Daoy (cell line): ENCODE measurements at places on chromosomes 3 and 15. TPM values are rescaled to one million over a fixed set of nuclear protein-coding genes. Genes with fewer than 3 reads are reported as not detected.

The HRH1 gene
- 8.2 and 9.0 TPM in 2 replicates for total RNA-seq

The ZNF621 gene
- total RNA-seq, result 9.9 and 13.0 TPM in 2 replicates

The ZNF385D gene
- total RNA-seq, result not detected in 2 replicates

The ISG20 gene
- total RNA-seq, result 7.9 and 13.3 TPM in 2 replicates

The ITIH1 gene
- not detected in 2 replicates for total RNA-seq

The KIF7 gene
- 3.2 and 3.6 TPM in 2 replicates for total RNA-seq

The ACP3 gene
- 2.9 TPM in 1 of 2 replicates, not detected in the other for total RNA-seq

The SMCO1 gene
- total RNA-seq, result not detected in 2 replicates

The SLC51B gene
- not detected in 2 replicates for total RNA-seq

The SHF gene
- 0.36 and 1.7 TPM in 2 replicates for total RNA-seq
